Activated CD8-positive, alpha-beta memory T cell treated with anti-CD3 and anti-CD28 coated beads for 1 hour (primary cell): ENCODE measurements at places on chromosomes 12 and 14.

DNA sequence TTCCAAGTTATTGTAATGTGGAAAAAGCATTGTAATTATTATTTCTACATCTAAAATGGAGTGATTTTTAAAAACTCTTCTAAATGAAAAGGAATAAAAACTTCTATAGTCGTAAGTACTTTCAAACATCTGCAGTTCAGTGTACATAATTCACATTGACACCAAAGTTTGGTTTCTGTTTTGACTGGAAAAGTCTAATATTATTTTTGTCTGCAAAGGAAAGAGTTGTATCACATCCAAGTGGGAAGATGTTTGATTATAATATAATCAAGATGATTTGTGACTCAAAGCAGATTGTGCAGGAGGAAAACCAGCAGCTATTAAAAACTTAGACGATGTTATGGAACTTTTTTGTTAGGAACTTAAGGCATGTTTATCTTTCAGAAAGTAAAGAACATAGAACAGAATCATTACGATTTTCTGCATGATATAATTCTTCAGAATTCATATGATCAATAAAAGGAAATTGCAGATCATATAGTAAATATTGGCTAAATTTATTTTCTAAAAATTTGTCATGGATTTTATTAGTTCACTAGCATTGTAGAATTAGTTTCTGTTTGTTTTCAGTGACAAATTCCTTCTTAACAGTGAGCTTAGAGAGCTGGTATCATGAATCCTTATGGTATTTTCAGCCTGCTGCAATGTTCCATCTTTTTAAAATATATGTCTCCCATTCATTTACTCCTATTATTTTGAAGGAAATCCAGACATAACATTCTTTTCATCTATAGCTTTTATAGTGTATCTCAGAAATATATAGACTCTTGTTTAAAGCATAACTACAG, 145.8 kb downstream of the MIPOL1 start:
- no peak for DNase-seq

DNA sequence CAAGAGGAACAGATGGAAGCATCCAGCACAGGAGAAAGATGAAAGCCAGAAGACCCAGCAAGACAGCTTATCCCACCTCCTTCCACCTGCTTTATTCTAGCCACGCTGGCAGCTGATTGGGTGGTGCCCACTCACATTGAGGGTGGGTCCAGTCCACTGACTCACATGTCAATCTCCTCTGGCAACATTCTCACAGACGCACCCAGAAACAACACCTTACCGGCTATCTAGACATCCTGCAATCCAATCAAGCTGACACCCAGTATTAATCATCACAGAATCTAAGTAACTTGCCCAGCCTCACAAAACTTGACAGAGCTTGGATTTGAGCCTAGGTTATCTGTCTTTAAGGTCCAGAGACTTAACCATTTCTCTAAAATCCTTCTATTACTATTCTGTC, 208.9 kb downstream of the PAH start:
- DNase-seq = no peak

- no peak for DNase-seq
Measured at GRCh38 chr14:69610874-69611171, 573 bp upstream of the SUSD6 start.

GRCh38 chr14:56796259-56796658, 14.0 kb downstream of the OTX2 start:
- no peak for DNase-seq
